ENCODE measurements at places on chromosomes 3 and 15.

- DNase-seq: no peak
Measured at GRCh38 chr15:50108461-50108860, 10.6 kb downstream of the ATP8B4 start.

DNA sequence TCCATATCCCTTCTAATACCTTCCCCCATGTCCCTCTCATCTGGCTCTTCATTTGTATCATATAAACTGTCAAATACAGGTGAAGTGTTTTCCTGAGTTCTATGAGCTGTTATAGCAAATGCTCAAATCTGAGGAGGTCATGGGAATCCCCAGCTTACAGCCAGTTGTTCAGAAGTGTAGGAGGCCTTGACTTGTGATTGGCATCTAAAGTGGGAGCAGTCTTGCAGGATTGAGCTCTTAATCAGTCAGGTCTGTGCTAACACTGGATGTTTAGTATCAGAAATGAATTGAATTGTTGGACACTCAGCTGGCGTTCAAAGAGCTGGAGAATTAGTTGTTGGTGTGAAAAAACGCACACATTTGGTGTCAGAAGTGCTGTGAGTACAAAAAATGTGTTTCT lies 65.0 kb downstream of the IFT57 start:
- DNase-seq: no peak

DNA sequence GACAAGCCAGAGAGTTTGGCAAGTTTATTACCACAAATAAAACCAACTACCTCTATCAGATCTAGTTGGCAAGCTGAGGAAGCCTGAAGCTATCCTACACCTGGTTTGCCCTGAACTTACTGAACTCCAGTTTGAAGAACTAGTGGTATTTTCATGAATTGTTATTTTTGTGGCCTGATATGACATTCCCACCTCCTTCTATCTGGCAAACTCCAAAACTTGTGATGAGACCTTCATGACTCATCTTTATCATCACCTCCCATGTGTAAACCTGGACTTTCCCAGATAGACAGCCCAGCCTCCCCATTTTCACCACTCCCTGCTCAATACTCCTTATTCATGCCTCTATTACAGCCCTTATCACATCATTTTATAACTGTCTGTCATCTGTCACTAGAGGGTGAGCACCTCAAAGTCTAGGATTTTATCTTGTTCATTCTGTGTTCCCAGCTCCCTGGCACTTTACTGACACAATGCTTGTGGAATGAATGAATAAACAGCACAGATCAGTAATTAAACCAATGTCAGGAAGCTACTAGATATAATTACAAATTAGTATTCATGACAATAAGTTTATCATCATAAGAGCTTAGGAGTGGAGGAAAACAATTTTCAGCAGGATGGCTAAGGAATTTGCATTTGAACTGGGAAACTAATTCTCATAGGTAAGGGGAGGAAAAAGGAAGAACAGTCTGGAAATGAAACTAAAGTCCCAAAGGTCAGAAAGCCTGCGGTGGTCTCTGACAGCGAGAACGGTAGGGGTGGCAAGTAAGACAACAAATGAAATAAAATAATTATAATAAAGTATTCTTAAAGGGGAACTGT lies 13.2 kb upstream of the TRANK1 start:
- DNase-seq: peak; percentile 38

DNA sequence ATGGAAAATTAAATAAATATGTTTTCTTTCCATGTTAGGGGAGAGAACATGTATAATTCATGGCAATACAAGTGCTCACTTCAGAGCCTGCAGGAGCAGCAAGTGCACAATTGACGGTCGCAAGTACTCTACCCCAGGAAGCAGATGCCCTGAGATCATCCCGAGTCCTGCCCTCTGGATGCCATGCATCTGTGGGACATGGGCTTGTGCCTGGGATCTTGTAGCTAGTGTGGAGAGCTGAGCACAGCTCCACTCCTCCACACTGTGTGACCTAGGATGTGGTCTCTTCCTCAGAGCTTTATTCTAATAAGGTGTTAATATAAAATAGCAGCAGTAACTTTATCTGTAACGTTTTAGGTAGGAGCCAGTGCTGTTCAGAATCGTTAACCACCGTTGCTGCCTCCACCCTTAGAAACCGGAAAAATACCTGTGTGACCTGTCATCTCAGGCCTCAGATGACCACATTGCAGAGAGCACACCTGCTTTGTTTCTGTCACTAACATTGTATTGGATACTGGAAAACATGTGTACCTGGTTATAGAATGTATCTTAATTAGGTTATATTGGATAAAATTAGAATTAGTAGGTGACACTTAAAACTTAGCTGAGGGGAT lies 105.0 kb upstream of the GOLGA6L6 start:
- no peak for DNase-seq

GRCh38 chr3:187369089-187369447 lies 883 bp downstream of the RTP4 start:
- DNase-seq: no peak

- no peak for DNase-seq
Measured at GRCh38 chr15:87949575-87950223, 306.8 kb downstream of the NTRK3 start.
